ENCODE measurements at places on chromosomes 2 and 18. TPM values are rescaled to one million over a fixed set of nuclear protein-coding genes. Genes with fewer than 3 reads are reported as not detected.

CPSF3 gene
- total RNA-seq: 43.9 TPM

CNTNAP5 gene
- not detected for total RNA-seq

TMEM17 gene
- 0.69 TPM for total RNA-seq

LIPG gene
- 12.8 TPM for total RNA-seq

LCT gene
- total RNA-seq: not detected

CNDP2 gene
- 69.1 TPM for total RNA-seq

CD226 gene
- not detected for total RNA-seq

TXNDC2 gene
- total RNA-seq: not detected

ASIC4 gene
- total RNA-seq: not detected

DDX18 gene
- total RNA-seq: 26.5 TPM

TMEM237 gene
- total RNA-seq: 12.2 TPM

CD8B2 gene
- not detected for total RNA-seq

SULT1C2 gene
- not detected for total RNA-seq

OXER1 gene
- total RNA-seq: not detected

Data from cardiac ventricle fibroblast (primary cell).